Stimulated activated CD8-positive, alpha-beta memory T cell treated with anti-CD3 and anti-CD28 coated beads, Interleukin-2, amount 100 ng/mL, for 1 hour (primary cell): ENCODE measurements at places on chromosomes 2 and 18.

GRCh38 chr2:167832868-167833287 lies 414.5 kb downstream of the STK39 start:
- DNase-seq, result no peak

DNA sequence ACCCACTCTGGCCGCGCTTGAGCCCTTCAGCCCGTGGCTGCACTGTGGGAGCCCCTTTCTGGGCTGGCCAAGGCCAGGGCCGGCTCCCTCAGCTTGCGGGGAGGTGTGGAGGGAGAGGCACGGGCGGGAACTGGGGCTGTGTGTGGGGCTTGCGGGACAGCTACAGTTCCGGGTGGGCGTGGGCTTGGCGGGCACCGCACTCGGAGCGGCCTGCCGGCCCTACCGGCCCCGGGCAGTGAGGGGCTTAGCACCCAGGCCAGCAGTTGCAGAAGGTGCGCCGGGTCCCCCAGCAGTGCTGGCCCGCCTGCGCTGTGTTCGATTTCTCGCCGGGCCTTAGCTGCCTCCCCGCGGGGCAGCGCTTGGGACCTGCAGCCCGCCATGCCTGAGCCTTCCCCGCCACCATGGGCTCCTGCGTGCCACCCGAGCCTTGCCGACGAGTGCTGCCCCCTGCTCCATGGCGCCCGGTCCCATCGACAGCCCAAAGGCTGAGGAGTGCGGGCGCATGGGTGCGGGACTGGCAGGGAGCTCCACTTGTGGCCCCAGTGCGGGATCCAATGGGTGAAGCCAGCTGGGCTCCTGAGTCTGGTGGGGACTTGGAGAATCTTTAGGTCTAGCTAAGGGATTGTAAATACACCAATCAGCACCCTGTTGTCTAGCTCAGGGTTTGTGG lies 173.7 kb upstream of the FIGN start:
- no peak for DNase-seq

DNA sequence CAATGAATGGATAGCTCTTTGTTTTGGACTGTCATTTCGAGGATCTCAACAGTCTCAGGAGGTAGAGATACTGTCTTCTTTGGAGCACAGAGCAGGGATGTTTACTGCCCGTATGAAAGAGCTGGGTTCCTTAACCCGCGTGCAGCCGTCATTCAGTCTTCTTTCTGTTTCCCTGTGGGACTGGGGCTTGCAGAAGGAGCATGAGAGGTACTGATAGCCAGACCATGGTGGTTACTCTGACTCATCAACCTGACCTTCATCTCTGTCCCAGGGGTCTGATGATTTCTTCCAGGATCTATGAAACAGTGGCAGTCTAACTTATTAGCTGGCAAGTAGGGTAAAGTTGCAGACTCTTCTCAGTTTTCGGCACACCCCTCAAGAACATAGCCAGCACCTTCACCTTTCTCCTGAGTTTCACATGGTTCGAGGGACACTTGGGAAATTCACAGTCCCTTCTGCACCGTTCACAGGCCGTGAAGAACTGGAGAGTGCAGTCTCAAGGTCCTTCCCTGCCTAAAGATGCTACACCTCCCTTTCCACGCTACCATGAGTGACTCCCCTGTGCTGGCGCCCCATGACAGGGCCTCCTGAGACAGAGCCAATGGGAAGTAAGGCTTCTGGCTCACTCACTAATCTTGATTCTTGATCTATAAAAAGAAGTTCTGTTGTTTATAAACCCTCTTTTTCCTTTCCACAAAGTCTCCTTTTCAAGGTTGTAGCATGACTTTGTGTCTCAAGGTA lies 226.2 kb downstream of the MC4R start:
- DNase-seq, result no peak

GRCh38 chr2:96584017-96584416 lies 47.5 kb downstream of the ARID5A start:
- no peak for DNase-seq

GRCh38 chr18:23689031-23689615 lies at the start of gene LAMA3:
LAMA3 (plus strand) TSS chr18:23689453; CDS start chr18:23689684, 231 bp downstream.
- no peak for DNase-seq

- DNase-seq, result no peak
Measured at GRCh38 chr2:48467637-48468036, 62.3 kb upstream of the STON1 start.

DNA sequence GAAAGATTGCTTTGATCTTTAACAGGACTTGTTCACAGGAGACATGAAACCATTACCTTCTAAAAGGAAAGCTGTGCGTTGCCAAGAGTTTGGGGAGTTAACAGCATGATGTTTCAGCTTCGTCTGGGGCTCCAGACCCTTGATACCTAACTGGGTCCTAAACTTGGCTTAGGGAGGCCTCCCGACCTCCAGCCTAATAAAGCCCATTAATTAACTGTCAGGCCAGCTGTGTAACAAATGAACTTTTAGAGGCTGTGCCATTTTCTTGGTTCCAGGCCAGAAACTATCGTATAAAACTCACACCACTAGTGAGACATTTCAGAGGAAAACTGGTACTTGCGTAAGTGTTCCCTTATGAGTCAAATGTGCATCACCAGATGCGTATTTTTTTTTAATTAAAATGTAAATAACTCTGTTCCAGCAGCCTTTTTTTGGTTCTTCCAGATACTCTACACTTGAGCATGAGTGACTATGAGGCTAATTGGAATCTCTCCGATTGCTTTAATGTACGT lies 236.5 kb downstream of the BCL2 start:
- no peak for DNase-seq

DNA sequence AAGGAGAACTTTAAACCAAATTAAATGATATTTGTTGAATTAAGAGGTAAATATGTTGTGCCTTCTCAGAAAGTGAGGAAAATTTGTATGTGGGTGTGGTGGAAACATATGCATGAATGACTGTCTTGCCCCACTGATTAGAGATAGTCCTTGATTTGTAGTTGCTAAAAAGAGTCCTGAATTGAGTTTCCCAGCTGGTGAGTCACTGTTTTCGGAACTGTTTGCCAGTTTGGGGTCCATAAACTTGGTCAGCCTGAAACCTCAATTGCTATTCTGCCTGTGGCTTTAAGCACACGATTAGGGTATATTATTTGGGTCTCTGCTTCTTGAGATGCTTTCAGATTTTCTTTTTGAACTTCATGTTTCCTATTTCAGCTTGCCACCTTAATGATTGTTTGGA lies 53.3 kb downstream of the PIKFYVE start:
- DNase-seq, result no peak

- DNase-seq, result no peak
Measured at GRCh38 chr2:175351512-175351911, 170.0 kb upstream of the ATP5MC3 start.

DNA sequence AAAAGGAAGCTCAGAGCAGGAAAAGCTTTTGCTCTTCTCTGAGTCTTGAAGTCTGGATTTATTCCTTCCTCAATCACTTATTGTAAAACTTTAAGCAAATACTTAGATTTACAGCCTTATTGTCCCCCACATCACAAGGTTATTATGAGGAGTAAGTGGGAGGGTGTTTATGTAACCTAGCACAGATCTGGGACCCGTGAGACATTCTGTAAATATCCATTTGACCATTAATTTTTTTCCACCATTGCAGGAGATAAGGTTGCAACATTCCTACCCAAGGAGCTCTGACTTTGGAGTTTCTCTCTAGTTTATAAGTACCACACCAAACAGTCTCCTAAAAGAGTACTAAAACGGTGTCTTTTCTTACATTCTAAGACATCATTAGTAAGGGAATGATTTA lies 52.1 kb upstream of the CTIF start:
- DNase-seq, result no peak

GRCh38 chr2:172038604-172039003 lies 38.9 kb downstream of the METAP1D start:
- no peak for DNase-seq

DNA sequence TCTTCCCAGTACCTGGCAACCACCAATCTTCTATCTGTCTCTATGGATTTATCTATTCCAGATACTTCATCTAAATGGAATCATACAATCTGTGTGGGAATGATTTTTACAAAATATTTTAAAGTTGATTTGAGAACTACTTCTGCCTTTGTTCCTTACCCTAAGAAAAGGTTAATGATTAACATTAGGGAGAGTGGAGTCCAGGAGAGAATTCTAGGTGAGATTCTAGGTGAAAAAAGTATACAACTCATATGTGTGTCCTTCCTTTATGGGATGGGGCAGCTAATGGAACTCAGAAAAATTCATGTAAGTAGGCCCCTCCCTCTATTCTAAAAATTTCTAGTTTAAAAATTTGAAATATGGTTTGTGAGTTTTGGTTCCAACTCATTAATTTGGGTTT lies 35.9 kb upstream of the WDSUB1 start:
- no peak for DNase-seq

DNA sequence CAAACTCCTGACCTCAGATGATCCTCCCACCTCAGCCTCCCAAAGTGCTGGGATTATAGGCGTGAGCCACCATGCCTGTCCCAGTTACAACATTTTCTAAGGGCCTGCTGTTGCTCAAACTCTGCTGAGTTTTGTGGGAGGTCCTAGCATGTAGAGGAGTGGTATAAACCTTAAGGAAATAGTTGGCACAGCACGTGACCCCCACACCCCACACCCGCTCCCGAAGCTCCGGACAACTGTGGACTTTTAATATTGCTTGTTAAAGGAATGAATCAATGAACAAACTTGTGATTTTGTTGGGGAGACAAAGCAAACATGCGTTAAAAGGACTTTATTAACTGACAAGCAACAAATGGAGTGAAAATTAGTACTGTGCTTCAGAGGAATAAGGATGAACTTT lies 137.8 kb upstream of the GATA6 start:
- no peak for DNase-seq

DNA sequence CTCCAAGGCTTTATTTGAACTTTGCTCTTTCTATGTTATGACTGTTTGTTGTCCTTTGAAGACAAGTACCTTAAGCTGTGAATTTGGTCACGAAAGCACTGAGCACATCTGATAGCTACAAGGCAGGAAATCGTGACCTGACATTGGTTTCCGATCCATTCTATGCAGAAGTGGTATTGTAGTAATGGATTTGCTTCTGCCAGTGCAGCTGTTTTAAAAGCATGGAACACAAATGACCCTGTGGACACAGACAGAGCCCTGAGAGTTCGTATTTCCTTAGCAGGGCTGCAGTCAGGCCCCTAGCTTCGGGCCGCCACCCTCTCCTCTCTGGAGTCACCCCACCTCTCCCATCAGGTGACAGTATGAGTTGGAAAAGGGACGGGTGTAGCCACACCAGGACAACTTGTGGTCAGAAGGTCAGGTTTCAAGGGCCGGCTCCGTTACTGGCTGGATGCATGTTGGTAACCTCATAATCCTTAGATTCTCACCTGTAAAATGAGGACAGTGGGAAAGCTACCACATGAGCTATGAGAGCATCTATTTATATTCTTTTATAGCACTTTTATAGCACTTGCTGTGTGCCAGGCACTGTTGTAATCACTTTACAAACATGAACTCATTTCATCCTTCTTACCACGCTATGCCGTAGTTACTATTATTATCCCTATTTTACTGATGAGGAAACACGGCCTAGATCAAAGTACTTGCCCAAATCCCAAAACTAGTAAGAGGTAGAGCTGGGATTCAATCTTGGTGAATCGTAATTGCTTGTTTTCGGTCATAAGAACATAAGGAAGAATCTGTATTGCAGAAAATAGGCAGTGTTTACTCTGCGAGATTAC lies 70.2 kb downstream of the SPATS2L start:
- no peak for DNase-seq

GRCh38 chr2:88059979-88060906 lies 4.7 kb upstream of the KRCC1 start:
- no peak for DNase-seq

GRCh38 chr18:48624856-48625255 lies 86.0 kb downstream of the CTIF start:
- no peak for DNase-seq

- no peak for DNase-seq
Measured at GRCh38 chr2:120508567-120509041, 162.7 kb downstream of the INHBB start.

DNA sequence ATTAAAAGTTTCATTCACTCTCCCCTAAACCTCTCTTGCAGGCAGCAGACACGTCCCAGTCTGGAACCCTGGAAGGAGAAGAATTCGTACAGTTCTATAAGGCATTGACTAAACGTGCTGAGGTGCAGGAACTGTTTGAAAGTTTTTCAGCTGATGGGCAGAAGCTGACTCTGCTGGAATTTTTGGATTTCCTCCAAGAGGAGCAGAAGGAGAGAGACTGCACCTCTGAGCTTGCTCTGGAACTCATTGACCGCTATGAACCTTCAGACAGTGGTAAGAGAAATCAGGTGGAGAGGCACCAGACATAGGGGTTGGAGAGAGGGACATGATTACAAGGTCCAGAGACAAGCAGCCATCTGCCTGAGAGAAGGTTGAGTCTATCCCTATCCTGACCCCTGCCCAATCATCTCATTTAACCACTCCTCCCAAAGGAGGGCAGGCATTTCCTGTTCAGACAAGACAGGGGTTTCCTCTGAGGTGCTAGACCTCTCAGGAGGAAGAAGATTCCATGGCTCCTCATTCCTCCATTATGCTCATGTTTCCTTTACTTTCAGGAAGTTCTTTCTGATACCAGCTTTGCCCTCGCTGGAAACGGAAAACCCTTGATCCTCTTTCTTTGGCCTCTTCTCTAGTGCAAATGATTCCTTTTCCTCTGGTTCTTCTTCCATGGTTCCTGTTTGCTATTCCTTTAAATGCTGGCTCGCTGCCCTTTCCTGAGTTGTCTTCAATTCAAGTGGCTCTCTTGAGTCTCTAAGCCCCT lies 15.1 kb downstream of the PLCD4 start:
- DNase-seq, result no peak

DNA sequence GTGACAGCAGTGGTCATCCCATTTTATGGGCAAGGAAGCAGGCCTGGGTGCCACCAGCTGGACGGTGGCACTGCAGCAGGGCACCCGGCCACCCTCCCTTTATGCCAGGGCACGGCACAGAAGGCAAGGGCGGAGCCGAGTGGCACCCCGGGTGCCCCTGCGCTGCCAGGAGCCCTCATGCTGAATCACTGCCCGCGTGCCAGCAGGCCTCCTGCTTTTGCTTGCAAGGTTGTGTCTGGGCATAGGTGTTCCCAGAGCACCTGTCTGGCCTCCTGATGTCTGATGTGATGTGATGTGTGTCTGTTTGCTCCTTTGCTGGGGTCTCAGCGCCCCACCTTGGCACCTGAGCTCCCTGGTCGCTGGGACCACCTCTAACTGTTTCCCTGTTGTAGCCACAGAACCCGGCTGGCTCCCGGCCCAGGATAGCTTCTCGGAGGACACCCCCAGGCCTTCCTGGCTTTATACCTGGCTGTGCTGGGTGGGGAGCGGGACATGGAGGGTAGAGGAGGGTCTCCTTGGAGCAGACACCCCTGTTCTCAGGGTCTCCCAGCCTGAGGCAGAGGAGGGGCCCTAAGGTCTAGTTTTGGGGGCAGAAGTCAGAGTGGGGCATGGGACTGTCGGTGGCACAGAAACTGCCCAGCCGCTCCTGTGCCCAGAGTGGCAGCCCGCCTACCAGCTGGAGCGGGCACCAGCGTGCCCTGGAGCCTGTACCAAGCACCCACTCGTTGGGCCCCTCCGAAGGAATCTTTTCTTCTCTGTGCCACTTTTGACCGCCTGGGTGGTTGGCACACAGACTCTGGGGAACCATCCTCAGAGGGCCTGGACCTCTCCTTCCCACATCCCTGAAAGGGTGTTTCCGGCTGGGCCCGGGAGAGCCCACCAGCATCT lies 3.6 kb downstream of the GPC1 start:
- no peak for DNase-seq

GRCh38 chr2:156087875-156088274 lies 244.6 kb downstream of the NR4A2 start:
- DNase-seq, result no peak
